ENCODE measurements at places on chromosomes 3 and 15.

- DNase-seq, result no peak
These were observed 32.7 kb downstream of the PRTG start for GRCh38 chr15:55710286-55710685.

GRCh38 chr3:126780666-126781065 lies 76.6 kb downstream of the CHCHD6 start:
- DNase-seq, result no peak

GRCh38 chr3:30775040-30775439 lies 119.4 kb downstream of the GADL1 start:
- no peak for DNase-seq

DNA sequence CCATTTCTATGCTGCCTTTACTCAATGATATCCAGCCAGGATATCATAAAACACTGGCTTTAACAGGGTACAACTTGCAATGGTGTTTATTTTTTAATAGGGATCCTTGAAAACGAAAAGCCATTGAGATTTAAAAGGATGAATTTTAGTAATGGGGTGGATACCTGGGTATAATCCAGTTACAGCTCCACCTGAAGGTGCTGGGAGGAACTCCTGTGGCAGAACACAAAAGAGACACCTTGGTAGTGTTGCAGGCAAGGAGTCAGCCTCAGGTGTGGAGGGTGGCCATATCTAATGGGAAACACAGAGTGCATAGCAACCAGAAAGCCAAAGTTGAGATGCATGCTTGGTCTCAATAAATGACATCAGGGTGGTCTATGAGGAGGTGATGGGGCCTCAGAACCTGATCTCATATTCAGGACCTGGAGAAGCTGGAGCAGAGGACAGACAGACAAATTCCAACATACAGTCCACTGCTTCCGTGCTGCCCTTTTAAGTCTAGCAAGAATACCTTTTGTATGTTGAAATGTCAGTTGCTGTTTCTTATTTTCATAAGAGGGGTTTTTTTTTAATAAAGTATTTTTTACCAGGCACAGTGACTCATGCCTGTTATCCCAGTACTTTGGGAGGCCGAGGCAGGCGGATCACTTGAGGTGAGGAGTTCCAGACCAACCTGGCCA lies 12.0 kb upstream of the PAQR9 start:
- DNase-seq, result peak; percentile 45

DNA sequence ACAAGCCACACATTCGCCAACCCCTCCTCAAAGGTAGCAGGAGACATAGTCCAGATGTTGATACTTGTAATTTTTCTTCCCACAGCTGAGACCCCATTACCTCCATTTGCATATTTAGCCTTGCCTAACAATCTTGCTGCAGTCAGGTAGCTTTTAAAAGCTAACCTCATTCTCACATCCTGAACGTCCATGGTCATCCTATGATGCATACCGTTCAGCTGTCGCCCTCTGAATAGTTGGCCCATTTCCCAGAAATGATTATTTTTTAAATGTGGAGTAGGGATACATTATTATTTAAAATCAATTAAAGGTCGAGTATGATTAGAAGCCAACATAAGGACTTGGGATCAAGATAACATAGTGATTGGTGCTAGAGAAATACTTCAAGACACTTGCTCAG lies 165.0 kb downstream of the MEX3B start:
- DNase-seq, result no peak

- DNase-seq, result no peak
These were observed 33.0 kb downstream of the THBS1 start for GRCh38 chr15:39613861-39614260.

DNA sequence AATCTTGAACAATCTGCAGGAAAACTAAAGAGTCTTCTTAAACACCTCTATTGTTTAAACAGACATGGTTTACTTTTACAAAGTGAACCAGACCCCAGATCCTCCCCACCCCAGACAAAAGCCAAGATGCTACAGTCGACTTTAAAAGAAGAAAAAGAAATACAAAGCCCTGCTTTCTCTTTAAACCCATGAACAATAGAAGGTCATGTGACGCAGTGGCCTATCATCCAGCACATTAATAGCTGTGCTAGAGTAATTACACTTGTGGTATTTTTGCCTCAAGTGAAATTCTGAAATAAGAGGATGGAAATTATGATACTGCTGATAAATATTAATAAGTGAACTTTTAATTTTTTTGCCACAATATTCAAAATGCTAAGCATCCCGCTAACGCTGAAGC lies 613.4 kb downstream of the FOXP1 start:
- no peak for DNase-seq

DNA sequence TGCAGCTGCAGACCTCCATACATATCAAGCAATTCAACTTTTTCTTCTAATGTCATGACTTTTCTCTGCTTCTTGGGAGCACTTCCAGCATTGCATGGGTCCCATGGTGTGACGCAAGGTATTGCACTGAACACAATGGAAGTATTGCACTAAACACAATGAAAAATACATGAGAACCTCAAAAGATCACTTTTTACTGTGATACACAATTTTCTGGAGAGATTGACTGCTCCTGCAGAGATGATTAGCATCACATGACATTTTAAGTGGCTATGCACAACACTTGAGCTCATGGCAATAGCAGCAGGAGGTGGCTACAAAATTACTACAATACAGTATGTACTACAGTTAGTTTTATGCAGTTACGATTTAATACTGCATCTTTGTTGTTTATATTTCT lies 113.5 kb upstream of the BHLHE40 start:
- DNase-seq, result no peak

DNA sequence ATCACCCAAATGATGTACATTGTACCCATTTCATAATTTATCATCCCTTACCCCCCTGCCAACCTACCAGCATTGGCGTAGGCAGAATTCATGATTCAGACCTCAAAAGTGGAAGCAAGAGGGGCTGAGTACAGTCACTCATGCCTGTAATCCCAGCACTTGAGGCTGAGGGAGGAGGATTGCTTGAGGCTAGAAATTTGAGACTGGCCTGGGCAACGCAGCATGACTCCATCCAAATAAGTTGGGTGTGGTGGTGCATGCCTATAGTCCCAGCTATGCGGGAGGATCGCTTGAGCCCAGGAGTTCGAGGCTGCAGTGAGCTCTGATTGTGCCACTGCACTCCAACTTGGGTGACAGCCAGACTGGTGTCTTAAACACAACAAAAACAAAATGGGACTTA lies 10.4 kb downstream of the TTC14 start:
- no peak for DNase-seq

DNA sequence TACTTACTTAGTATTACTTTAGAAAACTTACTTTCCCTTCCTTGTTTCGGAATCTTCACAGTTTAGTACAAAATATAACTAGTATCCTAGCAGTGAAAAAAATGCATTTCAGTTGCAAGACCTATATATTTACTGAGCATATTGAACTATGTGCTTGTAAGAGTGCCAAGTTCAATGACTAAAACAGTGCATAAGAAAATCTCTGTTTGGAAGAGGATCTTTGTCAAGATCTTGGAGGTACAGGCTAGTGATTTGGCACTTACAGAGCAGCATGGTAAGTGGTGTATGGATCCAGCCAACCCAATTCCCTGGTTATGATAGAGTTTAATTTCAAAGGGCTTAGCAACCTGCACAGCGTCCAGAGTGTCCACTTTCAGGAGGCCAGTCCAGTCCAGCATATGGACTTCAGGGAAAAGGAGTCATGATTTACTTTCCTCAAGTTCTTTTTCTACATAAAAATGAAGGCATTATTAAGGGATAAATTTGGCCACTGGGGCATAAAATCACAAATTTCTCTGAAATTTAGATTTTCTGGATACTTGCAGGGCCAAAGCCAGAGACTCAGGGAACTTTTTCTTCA lies 625.8 kb upstream of the BCHE start:
- no peak for DNase-seq

GRCh38 chr15:70271422-70272088 lies 173.8 kb upstream of the TLE3 start:
- DNase-seq, result no peak

GRCh38 chr15:78037328-78037727 lies 40.2 kb downstream of the TBC1D2B start:
- DNase-seq, result no peak

DNA sequence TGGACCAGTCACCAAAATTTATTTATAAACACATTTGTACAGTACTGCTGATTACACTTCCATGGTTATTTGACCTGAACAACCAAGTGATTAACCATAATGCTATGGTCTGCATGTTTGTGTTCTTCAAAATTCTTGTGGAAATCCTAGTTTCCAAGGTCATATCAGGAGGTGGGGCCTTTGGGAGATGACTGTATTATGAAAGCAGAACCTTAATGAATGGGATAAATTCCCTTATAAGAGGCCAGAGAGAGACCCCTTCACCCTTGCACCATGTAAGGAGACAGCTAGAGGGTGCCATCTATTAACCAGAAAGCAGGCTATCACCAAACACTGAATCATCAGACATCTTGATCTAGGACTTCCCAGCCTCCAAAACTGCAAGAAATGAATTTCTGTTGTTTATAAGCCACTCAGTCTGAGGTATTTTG lies 1.9 kb downstream of the SCAPER start:
- no peak for DNase-seq

GRCh38 chr3:61237858-61238257 lies 13.4 kb downstream of the FHIT start:
- DNase-seq, result no peak

GRCh38 chr3:197226179-197226578 lies 72.2 kb downstream of the DLG1 start:
- DNase-seq, result no peak

DNA sequence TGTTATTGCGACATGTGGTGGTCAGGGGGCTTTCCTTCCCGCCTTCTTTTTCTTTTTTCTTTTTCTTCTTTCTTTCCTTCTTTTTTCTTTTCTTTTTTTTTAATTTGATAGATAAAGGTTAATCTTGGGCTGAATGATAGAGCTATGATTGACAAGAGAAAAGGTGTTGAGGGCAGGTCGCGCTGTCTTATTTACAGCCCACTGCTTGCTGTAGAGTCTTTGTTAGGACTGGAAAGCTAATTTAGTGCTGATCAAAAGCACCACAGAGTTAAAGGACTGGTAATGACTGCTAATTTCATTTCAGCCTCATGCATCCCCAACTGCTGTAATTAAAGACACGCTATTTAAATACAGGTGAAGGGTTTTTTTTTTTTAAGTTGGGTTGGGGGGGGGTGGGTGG lies 10.6 kb upstream of the SOX2 start:
- no peak for DNase-seq

DNA sequence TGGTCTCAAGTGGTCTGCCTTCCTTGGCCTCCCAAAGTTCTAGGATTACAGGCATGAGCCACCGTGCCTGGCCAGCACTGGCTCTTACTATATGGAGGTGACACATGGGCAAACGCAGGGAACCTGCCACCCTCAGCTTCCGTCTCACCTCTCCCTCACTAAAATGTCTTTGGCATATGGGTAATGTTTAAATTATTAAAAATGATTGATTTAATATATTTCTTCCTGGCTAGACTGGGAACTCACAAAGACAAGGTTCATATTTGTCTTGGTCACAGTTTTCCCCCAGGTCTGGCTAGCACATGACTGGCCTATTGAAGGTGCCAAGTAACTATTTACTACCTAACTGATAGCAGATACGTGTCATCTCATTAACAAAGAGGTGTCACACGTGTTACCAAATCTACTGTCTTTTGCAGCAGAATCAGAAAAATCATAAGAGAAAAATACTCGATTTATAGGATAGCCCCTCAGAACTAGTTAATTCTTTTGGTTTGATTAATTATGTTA lies 48.2 kb downstream of the SYNM start:
- peak; percentile 6 for DNase-seq

- DNase-seq, result no peak
These were observed 537.7 kb upstream of the ZNF385D start for GRCh38 chr3:22288756-22289155.

- DNase-seq, result no peak
These were observed 3.4 kb upstream of the SCN5A start for GRCh38 chr3:38652934-38653333.

GRCh38 chr3:142664311-142664710 lies 59.5 kb upstream of the TRPC1 start:
- no peak for DNase-seq

GRCh38 chr3:141104151-141104821 lies 53.1 kb downstream of the SPSB4 start:
- no peak for DNase-seq
